ENCODE measurements at places on chromosomes 16 and 17.
A peak's percentile ranks its signal among the peaks of the same experiment; 100 is the strongest.

- peak; percentile 57 for DNase-seq
These were observed 41.7 kb downstream of the SRL start for GRCh38 chr16:4200000-4200780.

DNA sequence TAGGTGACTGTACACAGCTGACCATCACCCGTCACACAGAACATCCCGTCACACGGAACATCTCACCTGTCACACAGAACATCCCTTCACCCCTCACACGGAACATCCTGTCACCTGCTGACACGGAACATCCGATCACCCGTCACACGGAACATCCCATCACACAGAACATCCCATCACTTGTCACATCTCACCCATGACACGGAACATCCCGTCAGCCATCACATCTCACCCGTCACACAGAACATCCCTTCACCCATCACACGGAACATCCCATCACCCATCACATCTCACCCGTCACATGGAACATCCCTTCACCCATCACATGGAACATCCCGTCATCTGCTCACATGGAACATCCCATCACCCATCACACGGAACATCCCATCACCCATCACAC lies 3.8 kb downstream of the CPNE7 start:
- no peak for DNase-seq

DNA sequence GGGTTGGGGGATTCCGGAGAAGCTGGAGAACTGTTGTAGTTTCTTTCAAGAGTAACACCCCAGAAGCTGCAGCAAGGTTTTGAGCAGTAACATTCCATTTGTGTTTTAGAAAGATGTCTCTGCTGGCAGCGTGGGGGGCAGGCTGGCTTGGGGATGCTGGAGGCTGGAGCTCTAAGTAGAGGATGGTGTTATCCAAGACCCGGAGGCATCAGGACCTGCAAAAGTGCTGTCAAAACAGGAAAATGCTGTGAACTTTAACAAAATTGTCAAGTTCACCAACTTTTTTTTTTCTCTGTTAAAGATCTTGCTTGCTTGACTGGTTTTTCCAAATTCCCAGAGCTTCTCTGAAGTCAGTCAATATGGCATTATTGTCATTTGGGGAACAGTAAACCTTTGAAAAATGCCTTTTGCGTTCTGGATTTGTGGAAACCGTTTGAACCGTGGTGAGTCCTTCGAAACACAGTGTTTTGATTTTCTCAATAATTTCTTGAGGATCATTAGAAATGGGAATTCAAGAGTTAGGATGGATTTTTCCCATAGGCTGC lies 189.6 kb upstream of the NLRP1 start:
- no peak for DNase-seq

GRCh38 chr16:27822996-27823395 lies 240.5 kb downstream of the GSG1L start:
- DNase-seq = no peak

DNA sequence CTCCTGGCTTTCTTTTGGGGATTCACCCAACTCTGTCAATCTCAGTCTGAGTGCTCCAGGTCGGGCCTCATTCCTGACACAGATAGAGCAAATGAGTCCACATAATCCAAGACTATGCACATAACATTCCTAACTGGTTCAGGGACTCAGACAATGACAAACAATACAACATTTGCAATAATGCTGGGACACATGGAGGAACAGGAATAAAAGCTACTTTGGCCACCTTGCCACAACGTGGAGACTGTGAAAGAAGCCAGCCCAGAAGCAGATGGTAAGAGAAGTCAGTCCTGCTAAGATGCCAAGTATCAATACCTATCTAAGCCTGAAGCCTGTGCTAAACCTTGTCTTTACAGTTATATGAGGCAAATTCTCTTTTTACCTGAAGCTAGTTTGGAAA lies 39.0 kb downstream of the GLG1 start:
- DNase-seq = no peak
